ENCODE measurements at places on chromosomes 5 and 9. TPM values are rescaled to one million over a fixed set of nuclear protein-coding genes. Genes with fewer than 3 reads are reported as not detected.

DNA sequence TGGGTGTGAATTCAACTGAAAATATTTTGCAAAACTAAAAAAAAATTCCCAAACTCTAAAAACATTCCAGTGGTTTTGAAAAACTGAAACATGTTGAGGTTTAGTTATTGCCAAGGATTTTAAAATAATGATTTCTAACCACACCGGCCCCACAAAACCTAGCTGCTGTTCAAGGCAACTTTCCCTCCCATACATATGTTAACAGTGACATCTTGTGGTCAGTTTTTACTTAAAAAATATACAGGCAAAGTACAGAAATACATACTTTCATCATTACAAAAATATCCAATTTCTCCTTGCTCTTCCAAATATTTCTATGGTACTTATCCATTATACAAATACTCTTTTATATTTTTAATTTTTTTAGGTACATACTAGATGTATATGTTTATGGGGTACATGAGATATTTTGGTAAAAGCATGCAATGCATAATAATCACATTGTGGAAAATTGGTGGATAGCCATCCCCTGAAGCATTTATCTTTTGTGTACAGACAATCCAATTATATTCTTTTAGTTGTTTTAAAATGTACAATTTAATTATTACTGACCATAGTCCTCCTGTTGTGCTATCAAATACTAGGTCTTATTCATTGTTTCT, 34.4 kb upstream of the MRPS30 start:
- DNase-seq, result peak; percentile 60

GRCh38 chr5:23136958-23137357, 283.8 kb upstream of the CDH12 start:
- DNase-seq, result no peak

DNA sequence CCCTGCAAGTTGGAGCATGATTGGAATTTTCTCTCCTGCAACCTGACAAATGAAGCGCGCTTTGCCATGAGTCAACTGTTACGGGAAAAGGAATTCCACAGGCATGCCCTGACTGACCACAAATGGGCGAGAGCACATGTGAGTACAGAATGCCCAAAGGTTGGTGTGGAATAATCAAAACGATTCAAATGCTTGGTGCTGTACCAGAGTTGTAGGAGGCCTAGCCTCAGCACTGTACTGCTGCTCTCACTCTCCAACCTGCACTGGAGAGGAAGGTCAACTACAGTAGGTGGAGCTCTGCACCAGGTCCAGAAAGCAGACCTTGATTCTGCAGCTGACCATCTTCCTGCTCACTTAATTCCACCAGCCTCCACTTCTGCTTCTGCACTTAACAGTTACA, 406.9 kb upstream of the ACTBL2 start:
- peak; percentile 87 for DNase-seq

- no peak for DNase-seq
These were observed 411 bp upstream of the NDUFS4 start for GRCh38 chr5:53560028-53560427.

GRCh38 chr5:6755941-6756340, 42.7 kb downstream of the TENT4A start:
- DNase-seq, result no peak

DNA sequence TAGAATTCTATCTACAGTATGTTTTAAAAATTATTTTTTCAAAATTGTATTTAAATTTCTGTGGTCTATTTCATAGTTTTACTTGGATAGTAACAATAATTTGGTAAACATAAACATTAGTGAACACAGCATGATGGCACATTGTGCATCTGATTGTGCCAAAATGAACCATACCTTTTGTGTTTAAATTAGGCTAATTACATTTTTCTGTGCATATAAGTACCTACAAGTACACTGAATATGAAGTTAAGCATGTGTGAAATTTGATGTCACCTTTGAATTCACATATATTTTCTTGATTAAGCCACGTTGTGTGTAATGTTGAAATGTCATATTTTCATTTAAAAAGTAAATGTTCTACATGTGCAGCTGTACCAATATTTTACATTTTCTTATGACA, 13.4 kb downstream of the PBX3 start:
- no peak for DNase-seq

GRCh38 chr5:165029099-165029870, 1523.9 kb downstream of the MAT2B start:
- DNase-seq, result peak; percentile 36

GRCh38 chr5:156722358-156722757, 127.7 kb upstream of the PPP1R2B start:
- DNase-seq, result no peak

DNA sequence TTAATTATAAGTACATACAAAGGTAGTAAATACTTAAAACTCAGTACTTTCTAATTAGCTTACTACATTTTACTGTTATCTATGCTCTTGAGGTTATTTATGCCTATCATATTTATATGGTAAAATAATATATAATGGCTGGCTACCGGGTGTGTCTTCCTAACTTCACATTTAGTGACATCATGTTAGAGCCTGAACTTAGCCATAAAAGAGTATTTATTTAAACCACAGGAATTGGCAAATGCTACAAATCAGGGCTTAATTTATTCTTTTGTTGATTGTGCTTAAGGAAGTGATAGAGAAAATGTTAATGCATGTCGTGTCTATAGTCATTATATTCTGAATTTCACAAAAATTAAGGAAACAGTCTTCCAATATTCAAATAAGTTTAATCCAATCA, 73.1 kb downstream of the NDUFAF2 start:
- DNase-seq, result no peak

DNA sequence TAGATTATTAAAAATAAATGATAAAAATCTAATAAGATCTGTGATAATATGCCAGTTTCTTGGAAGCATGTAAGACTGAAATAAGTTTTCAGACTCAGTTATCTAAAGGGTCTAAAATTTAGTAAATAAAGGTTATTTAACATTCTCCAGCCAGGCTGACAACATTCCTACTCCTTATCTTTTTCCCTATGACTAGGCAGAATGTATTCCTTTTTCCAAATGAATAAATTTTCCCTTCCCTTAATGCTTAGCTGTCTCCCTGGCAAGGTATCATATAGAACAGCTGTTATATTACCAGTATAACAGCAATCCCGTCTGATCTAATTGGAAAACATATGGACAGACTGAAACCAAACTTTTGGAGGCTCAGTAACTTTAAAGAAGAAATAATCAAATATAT, 13.0 kb downstream of the MEGF9 start:
- DNase-seq, result no peak

GRCh38 chr9:84374516-84374915, 34.0 kb upstream of the SLC28A3 start:
- DNase-seq, result no peak

DNA sequence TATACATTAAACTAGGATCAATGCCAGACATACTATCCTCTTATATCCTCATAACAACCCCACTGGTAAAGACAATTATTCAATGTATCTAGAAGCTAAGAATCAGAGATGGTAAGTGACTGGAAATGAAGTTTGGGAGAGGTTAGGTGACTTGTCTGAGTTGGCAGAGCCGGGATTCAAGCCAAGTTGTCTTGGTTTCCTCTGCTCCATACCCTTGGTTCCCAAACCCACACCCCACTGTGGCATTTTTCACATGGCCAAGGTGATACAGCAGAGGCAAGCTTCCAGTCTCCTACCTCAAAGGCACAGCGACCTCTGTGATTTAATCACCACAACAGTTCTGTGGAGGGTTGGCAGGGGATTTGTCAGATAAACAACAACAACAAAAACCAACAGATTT, 34.7 kb upstream of the ADRB2 start:
- no peak for DNase-seq

GRCh38 chr9:82789155-82789824, 273.7 kb downstream of the RASEF start:
- no peak for DNase-seq

- DNase-seq, result no peak
These were observed 73.9 kb upstream of the UNC5A start for GRCh38 chr5:176736301-176736930.

- DNase-seq, result no peak
These were observed 6.3 kb upstream of the IL12B start for GRCh38 chr5:159336586-159336985.

DNA sequence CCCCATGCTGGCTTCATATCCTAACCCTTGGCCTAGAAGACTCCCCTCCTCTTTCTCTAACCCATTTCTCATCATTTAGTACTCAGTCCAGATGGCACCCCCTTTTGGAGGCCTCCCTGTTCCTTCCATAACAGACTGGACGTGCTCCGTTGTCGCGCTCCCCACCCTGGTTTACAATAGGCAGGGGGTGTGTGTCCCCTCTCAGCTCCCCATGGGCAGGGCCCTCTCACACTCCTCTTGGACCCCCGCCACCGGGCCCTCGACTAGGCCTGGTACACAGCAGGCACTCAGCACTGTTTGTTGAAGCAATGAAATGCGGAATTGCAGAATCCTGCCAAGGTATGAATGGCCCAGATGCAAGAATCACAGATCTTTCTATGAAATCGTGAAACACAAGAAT, 227.4 kb downstream of the FSTL4 start:
- DNase-seq, result no peak

- no peak for DNase-seq
These were observed 77.4 kb downstream of the ATPSCKMT start for GRCh38 chr5:10172247-10172646.

DNA sequence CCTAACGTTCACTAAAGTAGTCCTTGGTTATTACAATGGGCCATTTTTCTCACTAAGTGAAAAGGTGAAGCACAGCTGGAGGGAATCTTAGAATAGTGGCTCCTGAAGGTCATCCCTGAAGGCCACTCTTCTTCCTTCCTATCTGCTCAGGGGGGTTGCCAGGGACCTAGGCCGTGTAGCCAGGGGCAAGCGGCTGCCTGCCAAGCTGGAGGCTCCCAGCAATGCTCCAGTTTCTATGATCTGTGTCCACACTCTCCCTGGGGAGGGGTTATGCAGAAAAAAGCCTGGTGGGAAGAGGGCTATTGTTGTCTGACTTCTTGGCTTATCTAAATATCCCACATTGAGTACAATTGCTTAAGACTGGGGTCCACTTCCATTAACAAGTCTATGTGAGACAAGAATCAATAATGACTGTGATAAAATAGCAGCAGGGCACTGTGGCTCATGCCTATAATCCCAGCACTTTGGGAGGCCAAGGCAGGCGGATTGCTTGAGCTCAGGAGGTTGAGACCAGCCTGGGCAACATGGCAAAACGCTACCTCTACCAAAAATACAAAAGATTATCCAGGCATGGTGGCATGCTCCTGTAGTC, 3.8 kb downstream of the NMRK1 start:
- no peak for DNase-seq

DNA sequence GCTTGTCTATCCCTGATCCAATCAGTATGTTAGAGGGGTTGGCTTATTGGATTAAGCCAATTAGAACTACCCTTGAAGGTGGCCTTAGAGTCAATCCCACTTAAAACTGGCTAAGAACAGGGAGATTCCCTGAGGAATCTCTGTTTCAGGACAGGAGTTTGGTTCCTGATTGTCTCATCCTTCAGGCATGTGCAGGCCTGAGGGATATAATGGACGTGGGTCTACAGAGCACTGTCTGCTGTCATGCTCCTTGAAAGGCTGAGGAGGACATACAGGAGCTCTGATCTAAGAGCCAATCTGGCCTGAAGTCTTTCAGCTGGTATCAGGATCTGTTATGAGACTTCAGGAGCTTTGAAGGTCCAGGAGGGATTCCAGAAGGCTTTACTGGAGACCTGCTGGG, 36.2 kb upstream of the PRXL2C start:
- no peak for DNase-seq

DNA sequence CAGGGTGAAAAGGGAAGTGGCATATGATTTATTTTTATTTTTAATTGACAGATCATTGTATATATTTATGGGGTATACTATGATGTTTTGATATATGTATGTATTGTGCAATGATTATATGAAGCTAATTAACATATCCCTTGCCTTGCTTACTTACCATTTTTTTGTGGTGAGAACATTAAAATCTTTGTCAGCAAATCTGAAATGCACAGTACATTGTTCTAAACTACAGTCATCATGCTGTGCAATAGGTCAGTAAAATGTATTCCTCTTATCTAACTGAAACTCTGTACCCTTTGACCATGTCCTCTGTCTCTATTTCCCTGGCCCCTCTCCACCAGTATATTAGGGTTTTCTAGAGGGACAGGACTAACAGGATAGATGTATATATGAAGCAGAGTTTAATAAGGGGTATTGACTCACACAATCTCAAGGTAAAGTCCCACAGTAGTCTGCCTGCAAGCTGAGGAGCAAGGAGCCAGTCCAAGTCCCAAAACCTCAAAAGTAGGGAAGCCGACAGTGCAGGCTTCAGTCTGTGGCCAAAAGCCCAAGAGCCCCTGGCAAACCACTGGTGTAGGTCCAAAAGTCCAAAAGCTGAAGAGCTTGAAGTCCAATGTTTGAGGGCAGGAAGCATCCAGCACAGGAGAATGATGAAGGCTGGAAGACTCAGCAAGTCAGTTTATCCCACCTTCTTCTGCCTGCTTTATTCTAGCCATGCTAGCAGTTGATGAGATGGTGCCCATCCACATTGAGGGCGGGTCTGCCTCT, 122.2 kb upstream of the FBXL7 start:
- no peak for DNase-seq

DNA sequence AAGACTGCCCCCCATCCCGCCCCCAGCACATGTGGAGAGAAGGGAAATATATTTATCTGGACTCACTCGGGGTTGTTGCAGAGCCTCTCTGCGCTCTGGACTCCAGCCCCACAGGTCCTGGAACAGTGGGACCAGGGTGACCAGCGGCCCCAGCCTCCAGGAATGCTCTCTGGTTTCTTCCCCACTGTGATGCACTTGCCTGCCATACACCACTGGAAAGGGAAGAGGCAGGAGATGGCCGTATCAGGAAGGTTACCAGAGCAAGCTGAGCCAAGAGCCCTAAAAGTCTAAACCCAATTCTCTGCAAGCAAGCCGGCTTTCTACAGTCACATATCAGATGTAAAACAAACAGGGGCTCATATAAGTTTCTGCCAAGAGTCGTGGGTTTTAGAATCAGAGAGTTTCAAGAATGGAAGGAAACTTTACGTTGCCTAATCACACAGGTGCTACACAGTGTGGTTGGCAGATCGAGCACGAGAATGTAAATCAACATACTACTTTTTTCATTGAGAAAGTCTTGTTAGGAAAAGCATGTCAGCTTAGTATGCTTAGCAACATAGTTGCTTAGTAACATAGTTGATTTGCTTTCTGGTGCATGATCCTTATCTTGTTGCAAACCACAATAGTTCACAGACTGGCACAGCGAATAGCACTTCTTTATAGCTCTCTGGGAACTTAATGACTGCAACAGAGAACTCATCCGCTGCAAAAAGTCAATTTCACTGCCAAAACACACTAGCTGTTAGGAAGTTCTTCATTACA, 201.2 kb downstream of the TARS1 start:
- peak; percentile 47 for DNase-seq

The CCL27 gene
- not detected for total RNA-seq

The SEC24A gene
- total RNA-seq, result 6.2 TPM

The FAM221B gene
- total RNA-seq, result 0.16 TPM

The DEPDC1B gene
- total RNA-seq, result 20.5 TPM

The PCDHGB1 gene
- total RNA-seq, result 0.23 TPM

The PAEP gene
- total RNA-seq, result not detected

The SPINK4 gene
- 1.3 TPM for total RNA-seq

The ADAMTSL2 gene
- 0.16 TPM for total RNA-seq

The DCTN4 gene
- 26.1 TPM for total RNA-seq

The SNX2 gene
- total RNA-seq, result 22.0 TPM

Data from HT-29 (cell line).